ENCODE measurements at places on chromosomes 4 and X. TPM values are rescaled to one million over a fixed set of nuclear protein-coding genes. Genes with fewer than 3 reads are reported as not detected.

GRCh38 chr4:183229397-183229796 lies 90.7 kb downstream of the CLDN22 start:
- DNase-seq: no peak

- no peak for DNase-seq
Observed at GRCh38 chr4:180203349-180203748, 2039.9 kb upstream of the TENM3 start.

GRCh38 chr4:119512398-119512797 lies 116.2 kb downstream of the PDE5A start:
- DNase-seq: no peak

DNA sequence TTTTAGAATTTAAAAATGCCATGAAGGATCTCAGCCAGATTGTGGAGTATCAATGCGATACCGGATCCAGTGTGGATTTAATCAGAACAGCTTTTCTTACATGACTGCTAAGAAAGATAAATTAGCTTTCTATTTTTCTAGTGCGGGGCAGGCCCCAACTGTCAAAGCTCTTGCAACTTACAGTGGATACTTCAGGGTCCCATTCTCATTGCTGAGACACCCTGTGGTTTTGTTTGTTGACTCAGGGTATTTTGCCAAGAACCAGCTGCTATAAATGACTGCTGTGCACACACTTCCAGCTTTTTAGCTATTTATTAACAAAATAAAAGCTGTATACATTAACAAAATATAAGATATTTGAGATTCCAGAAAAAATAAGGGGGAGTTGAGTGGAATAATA lies 166.4 kb downstream of the DCLK2 start:
- DNase-seq: peak; percentile 27

DNA sequence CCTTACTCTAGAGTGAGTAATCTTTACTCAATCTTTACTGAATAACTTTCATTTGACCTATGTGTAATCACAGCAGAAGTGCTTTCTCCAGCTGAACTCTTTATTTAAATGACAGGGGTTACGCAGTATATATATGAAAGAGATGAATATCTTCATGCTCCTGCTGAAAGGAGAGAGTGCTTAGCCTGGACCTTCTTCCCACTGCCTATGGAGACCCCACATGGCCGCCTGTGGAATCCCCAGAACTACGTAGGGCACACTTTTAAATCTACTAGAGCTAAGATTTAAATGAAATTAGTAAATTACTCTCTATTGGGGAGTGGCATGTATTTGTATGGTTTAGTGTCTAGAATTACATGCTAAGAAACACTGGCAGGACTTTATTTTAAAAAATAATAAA lies 391.2 kb downstream of the ANKRD50 start:
- no peak for DNase-seq

MAGEB1 gene
- not detected for polyA plus RNA-seq

- DNase-seq: peak; percentile 14
Observed at GRCh38 chrX:31715675-31716074, 643.8 kb upstream of the FTHL17 start.

DNA sequence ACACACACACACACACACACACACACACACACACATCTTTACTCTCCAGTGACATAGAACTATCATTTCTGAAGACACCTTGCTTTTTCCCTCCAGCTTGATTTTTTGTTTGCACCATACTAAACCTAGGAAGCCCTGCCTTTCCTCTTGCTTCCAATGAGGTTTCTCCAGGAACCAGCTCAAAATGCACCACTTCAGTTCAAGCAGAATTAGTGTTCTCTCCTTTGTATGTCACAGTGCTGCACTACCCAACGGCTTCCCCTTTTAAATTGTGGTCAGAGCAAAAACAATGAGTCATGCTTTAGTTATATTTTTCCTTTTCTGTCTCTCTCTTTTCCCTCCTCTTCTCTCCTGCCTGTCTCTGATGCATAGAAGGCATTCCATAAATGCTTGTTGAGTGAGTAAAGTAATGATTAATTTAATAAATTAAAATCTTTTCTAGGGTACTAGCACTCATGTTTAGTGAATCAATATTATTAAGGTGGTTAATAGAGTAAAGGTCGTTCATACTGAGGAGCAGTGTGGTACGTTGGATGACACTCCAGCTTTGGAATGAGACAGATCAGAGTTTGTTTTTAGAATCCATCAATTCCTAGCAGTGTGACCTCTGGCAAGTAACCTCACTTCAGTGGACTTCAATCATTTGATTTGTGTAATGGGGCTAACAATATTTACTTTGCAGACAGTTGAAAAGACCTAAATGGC lies 5.9 kb downstream of the RTL3 start:
- peak; percentile 11 for DNase-seq

GRCh38 chrX:34942496-34942895 lies at the start of gene FAM47B:
TSS of gene FAM47B (plus strand) at chrX:34942796. CDS start at chrX:34942832, 36 bp downstream.
- no peak for DNase-seq

DNA sequence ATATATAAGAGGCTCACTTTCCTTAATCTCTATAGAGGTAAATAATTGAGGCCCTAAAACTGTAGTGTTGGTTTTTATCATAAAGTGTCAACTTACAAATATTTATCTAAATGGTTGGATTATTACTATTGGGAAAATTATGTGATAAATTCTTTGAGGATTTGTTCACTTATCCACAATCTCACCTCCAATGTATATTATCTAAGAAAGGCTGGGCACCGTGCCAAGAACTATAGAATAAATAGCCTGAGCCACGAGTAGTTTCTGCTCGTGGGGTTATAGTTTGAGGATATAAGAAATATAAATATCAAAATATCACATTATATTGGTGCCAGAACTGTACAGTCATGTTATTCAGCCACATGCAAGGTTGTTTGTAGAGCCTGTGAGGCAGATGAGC lies 177.9 kb downstream of the VEGFC start:
- no peak for DNase-seq

- no peak for DNase-seq
Observed at GRCh38 chr4:182604161-182604622, 313.0 kb downstream of the DCTD start.

GRCh38 chrX:45165726-45166125 lies 35.0 kb downstream of the DIPK2B start:
- DNase-seq: no peak

CAPN6 gene
- polyA plus RNA-seq: not detected

PABPC4L gene
- polyA plus RNA-seq: 0.35 TPM

ZNF711 gene
- 1.4 TPM for polyA plus RNA-seq

DNA sequence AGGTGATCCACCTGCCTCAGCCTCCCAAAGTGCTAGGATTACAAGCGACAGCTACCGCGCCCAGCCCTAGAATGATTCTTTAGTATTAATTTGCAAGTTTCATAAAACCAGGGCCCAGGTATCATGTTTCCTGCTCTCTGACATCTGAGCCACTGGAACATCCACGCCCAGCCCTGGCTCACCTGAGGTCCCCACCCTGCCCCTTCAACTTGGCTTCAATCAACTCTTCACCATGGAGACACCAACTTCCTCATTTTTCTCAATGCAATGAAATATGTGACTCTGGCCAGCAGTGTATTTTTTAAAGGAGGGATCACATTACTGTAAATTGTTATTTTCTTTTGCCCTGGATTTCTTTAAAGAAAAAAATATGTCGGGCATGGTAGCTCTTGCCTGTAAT lies 3.9 kb downstream of the PRSS12 start:
- DNase-seq: no peak

GRCh38 chr4:105417624-105418023 lies 56.2 kb downstream of the PPA2 start:
- no peak for DNase-seq

ARHGAP4 gene
- 2.3 TPM for polyA plus RNA-seq

DNA sequence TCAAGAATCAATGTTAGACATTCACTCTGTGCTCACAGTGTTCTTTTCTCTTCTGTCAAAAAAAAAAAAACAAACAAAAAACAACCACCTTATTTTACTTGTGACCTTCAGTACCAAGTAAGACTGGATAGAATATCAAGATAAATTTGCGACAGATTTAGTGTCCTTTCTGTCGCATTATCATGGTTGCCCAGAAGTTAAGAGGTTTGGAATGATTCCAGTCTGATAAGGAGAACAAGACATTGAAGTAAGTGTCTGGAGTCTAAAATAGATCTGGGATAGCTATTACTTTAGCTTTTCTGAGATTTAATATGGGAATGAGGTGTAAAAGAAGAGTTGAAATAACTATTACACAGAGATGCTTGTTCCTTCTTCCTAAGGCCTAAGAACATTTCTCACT lies 31.7 kb downstream of the SNCA start:
- DNase-seq: no peak

GRCh38 chr4:16859031-16859430 lies 39.4 kb downstream of the LDB2 start:
- no peak for DNase-seq

GRCh38 chr4:791252-791897 lies 34.6 kb downstream of the CPLX1 start:
- no peak for DNase-seq

- DNase-seq: no peak
Observed at GRCh38 chrX:22534643-22535042, 261.9 kb downstream of the CBLL2 start.

DNA sequence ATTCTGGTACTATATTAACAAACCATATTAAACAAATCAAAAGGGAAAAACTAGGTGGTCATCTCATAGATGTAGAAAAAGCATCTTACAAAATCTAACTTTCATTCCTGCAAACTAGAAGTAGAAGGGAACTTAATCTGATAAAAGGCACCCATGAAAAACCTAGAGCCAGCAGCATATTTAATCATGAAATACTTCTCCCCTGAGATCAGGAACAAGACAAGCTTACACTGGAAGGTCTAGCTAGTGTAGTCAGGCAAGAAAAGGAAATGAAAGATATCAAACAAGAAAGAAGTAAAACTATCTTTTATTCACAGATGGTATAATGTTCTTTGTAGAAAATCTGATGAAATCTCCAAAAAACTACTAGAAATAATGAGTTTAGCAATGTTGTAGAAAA lies 41.2 kb downstream of the ATP10D start:
- no peak for DNase-seq

GRCh38 chr4:168415911-168416310 lies 64.4 kb downstream of the DDX60L start:
- DNase-seq: no peak

TBX22 gene
- polyA plus RNA-seq: not detected

DNA sequence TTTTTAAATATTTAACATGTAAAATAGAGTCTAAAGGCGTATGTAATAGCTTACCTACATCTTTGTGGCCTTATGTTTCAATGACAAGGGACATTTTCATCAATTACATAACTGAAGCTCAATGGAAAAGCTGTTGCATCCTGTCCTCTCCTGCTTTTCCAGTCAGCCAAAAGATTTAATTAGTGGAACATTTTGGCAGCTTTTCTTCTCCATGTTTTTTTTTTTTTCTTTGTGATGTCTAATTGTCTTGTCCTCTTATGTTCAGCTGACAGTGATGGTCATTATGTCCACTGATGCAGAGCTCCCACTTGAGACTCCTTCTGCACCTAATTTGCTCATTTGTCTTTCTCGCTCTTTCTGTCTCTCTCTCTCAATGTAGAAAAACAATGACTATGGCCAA lies 422.2 kb downstream of the GABRG1 start:
- DNase-seq: no peak

- DNase-seq: no peak
Observed at GRCh38 chr4:185685804-185686203, 126.2 kb downstream of the SORBS2 start.

GRCh38 chr4:22504447-22504846 lies 11.4 kb downstream of the ADGRA3 start:
- no peak for DNase-seq

HELT gene
- polyA plus RNA-seq: not detected

VCX2 gene
- not detected for polyA plus RNA-seq

Measured in A549 (cell line).